Thoracic aorta (tissue), 2 donors: ENCODE measurements at places on chromosomes 7 and 10. TPM values are rescaled to one million over a fixed set of nuclear protein-coding genes. Genes with fewer than 3 reads are reported as not detected.

- no peak overlapping the region for H3K4me3 ChIP-seq
- H3K4me1 ChIP-seq = peaks cover 21% of the 10 kb centered on the region
- no peak overlapping the region for H3K27ac ChIP-seq
- no peak for DNase-seq
Measured at GRCh38 chr7:88311675-88312036, 5.0 kb upstream of the STEAP4 start.

- no peak overlapping the region for H3K27ac ChIP-seq
- no peaks in the 10 kb centered on the region for H3K4me1 ChIP-seq
- no peak overlapping the region for H3K4me3 ChIP-seq
- H3K27me3 ChIP-seq = no peaks in the 10 kb centered on the region
Measured at GRCh38 chr10:73529089-73529832, 33.4 kb upstream of the PPP3CB start.

- H3K36me3 ChIP-seq = no peaks in the 10 kb centered on the region
- DNase-seq = no peak
- H3K4me1 ChIP-seq = no peaks in the 10 kb centered on the region
- no peak overlapping the region for H3K4me3 ChIP-seq
Measured at GRCh38 chr10:14812271-14812670, 25.6 kb downstream of the CDNF start.

DNA sequence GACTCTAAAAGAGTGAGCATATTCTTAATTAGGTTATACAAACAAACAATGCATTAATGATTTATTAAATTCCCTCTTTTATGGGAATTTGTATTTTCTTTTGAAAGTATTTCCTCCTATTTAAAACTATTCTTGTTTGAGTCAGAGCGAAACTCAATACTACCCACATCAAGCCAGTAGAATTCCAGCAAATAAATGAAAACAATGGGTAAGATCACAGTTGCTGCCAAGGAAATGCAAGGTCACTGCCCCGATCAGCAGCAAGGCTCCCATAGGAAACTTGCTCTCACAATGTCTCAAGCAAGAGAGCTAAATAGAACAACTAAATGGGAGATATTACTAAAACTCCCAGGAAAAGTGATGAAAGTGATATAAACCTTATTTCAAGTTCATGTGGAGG lies 206.3 kb downstream of the THSD7A start:
- H3K27ac ChIP-seq = no peak overlapping the region
- no peaks in the 10 kb centered on the region for H3K36me3 ChIP-seq
- H3K4me3 ChIP-seq = no peak overlapping the region
- H3K27me3 ChIP-seq = no peaks in the 10 kb centered on the region

DNA sequence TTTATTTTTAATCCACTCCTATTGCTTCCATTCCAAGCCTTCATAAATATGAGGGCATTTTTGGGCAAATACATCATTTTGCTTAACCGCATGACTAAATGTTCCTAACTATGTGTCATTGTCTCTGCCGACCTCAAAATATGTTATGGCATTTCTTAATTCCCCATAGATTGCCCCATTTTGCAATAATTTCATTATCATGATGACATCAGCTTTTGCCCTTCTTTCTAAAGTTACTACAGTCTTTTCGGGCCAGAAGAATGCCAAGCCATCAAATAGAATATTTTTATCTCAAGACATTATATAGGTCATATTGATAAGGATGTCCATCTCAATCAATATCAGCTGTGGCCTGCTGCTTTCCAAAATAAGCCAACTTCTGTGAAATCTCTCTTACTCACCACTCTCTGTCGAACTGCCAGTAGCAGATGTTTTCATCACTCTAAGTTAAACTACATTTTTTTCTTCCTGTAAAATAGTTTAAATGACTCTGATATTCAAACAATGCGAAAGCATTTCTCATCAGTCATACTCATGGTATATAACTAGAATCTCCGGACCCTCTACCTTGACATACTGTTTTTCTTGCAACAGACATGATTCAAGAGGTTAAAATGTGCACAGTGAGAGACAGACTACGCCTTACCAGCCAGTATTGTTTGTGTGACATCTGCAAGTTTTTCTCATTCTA lies 1254.6 kb upstream of the CELF2 start:
- no peaks in the 10 kb centered on the region for H3K27me3 ChIP-seq
- H3K36me3 ChIP-seq = no peaks in the 10 kb centered on the region
- no peak overlapping the region for H3K4me3 ChIP-seq
- H3K27ac ChIP-seq = no peak overlapping the region
- H3K4me1 ChIP-seq = no peaks in the 10 kb centered on the region
- no peak for DNase-seq

GRCh38 chr10:110852947-110853346 lies 18.8 kb upstream of the PDCD4 start:
- DNase-seq = no peak
- no peak overlapping the region for H3K27ac ChIP-seq
- no peak overlapping the region for H3K4me3 ChIP-seq
- peaks cover 9% of the 10 kb centered on the region for H3K4me1 ChIP-seq
- no peaks in the 10 kb centered on the region for H3K27me3 ChIP-seq

DNA sequence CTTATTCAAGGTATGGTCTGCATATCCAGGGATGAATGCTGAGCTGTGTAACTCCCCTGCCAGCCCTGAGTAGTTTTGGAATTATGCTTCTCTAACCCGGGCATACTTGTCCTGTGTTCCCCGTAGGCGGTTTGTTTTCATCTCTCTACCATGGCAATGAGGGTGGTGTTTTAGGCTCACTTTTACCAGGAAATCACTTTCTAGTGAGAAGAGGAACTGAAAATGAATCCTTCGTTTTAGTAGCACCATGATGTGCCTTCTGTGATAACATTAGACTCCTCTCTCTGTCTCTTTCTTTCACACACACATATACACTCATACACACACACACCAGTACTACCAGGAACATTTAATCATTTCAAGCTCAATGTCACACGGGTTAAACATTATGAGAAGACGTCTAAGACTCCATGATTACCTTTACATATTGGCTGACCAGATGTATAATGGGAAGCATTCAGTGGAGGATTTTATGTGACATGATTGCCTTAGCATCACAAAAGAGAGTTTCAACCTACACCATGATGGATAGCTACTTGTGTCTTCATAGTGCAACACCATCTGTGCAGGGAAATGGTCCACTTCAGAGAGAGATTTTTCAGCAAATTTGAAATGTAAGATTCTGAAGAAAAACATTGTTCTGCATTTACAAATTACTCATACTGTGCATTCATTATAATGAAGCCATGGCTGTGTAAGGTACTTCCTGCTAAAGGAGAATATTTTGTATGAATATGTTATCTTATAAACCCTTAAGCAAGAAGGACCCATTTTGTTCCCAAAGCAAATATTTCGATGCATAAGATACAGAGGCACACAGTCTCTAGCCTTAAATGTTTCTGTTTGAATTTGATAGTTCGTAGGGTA lies 31.0 kb upstream of the PFKP start:
- no peak overlapping the region for H3K4me3 ChIP-seq
- H3K4me1 ChIP-seq = no peaks in the 10 kb centered on the region
- no peaks in the 10 kb centered on the region for H3K27me3 ChIP-seq
- no peak for DNase-seq

Gene SYNPO2L
- not detected for total RNA-seq

Gene VGF
- total RNA-seq = not detected

Gene ADRB1
- 0.42 TPM for total RNA-seq
